ENCODE measurements at places on chromosomes 1 and 21. TPM values are rescaled to one million over a fixed set of nuclear protein-coding genes. Genes with fewer than 3 reads are reported as not detected.

- DNase-seq, result no peak
Measured at GRCh38 chr1:48076017-48076416, 78.8 kb upstream of the TRABD2B start.

Gene AKNAD1
- total RNA-seq, result 4.2 TPM

GRCh38 chr1:86563849-86564248 lies 17.0 kb downstream of the CLCA4 start:
- DNase-seq, result no peak

Gene SPATA45
- not detected for total RNA-seq

Gene SLC26A9
- 4.9 TPM for total RNA-seq

Gene GNG4
- total RNA-seq, result 0.12 TPM

DNA sequence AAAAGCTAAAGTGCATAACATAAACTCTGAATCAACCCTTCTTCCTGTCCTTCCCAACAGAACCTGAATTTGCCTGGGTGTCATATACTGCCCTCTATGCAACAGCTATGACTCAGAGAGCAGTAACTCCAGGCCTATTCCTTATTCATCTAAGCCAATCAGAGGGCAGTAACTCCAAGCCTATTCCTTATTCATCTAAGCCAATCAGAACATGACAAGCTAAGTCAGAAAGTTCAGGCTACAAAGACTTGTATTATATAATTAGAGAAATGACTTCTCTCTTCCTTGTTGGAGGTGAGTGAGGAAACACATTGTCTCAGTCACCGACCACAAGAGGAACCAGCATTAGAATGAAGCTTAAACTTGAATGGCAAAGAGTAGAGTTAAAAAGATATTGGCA lies 26.2 kb upstream of the TADA1 start:
- DNase-seq, result no peak

Gene ANGPTL3
- not detected for total RNA-seq

DNA sequence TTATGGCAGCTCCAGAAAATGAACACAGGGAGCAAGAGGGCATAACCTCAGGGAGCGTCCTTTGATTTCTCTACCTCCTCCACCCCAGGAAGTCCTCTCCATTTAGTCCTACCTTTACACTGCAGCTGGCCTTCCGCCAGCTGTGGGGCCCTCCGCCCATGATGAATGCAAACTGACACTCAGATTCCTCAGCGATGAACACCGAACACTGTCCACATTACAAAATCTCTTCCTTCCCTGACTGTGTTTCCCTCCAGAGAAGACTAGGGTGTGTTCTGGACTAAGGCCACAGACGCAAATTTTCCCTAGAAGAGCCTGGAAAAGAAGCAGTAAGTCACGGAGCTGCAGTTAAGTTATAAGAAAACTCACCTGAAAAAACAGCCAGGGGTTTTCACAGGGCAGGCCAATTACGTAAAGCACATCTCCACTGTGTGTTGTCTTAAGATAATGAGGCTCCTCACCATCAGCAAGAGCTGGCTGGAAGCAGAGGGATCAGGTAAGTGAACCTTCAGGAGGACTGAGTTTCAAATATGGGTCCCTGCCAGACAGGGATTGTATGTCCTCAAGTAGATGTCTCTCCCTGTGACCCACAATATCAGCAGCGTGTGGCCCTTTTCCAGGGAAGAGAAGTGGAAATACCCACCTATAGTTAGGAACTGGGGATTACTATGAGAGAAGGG lies 46.3 kb upstream of the ATP1B1 start:
- DNase-seq, result no peak

Gene SPRR1B
- 161 TPM for total RNA-seq

- DNase-seq, result no peak
Measured at GRCh38 chr1:33322109-33322508, 1.2 kb upstream of the A3GALT2 start.

DNA sequence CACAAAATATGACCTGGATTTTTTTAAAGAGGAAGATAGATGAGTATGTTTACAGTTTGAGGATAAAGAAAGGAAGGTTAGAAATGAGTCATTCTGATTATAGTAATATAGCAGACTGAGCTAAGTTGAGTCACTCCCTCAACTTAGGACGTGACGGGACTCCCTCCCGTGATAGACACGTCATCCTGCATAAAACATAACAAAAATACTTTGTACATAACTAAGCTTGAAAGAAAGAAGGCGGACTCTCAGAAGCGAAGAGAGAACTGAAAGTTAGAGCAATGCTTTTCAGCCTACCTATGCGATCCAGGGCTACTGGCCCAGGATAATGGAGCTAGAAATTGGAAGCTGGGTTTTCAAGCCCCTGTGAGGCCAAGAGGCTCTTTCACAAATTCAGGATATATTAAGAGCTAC lies 53.0 kb upstream of the DESI2 start:
- no peak for DNase-seq

- peak; percentile 59 for DNase-seq
Measured at GRCh38 chr1:54121482-54122134, 31.2 kb downstream of the CDCP2 start.

Gene CELA3A
- not detected for total RNA-seq

Gene RASAL2
- 26.2 TPM for total RNA-seq

- DNase-seq, result no peak
Measured at GRCh38 chr1:43622901-43623780, 26.8 kb upstream of the KDM4A start.

- DNase-seq, result no peak
Measured at GRCh38 chr1:18654599-18654998, 24.0 kb downstream of the PAX7 start.

DNA sequence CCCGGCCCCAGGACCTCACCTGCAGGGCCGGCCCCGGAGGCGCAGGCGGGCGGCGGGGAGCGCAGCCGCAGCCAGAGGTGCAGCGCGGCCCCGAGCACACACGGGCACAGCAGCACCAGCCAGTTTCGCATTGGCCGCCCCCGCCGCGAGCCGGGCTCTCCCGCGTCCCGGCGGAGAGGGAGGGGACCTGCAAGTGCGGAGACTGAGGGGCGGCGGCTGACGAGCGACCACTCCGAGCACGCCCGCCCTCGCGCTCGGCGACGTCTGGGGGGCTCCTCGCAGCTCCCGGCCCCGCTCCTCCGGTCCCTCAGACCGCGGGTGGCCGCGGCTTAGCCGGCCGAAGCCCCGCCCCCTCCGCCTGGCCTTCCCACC lies at the start of gene B3GALNT2:
Gene B3GALNT2, minus strand, starts transcription at position 331 of the 372 bp plus-strand sequence. Its CDS starts 200 bp downstream, at position 131.
- DNase-seq, result no peak

- DNase-seq, result no peak
Measured at GRCh38 chr1:221753828-221754188, 11.9 kb upstream of the DUSP10 start.

Gene C1orf232
- total RNA-seq, result not detected

DNA sequence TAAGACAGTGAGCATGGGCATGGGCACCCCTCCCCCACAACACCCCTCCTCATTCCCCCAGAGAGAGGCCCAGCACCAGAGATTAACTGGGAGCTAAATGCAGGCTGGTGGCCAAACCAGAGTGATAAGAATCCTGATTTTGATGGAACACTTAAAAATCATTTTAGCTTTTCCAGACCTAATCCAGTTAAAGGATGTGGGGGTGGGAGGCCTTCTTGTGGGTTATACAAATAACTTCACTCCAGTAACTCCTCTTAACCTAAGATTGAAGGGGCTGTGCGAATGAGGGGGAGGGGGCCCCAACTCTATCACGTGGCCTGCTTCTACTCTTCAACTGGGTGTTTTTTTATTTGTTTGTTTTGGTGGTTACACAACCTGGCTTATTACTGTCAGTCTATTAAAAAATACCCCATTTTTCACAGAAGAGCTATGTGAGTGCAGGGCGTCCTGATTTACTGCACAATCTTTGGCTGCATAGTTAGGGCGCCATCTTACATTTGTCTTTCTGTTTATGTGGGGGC lies 398.1 kb upstream of the LYPLAL1 start:
- no peak for DNase-seq

GRCh38 chr21:26845066-26845758 lies at the start of gene ADAMTS1:
ADAMTS1 (minus strand) TSS chr21:26845409; CDS start chr21:26844954, 455 bp downstream.
- DNase-seq, result peak; percentile 98

All from lower leg skin (tissue), 4 donors.